ENCODE measurements at places on chromosomes 6 and 20.

GRCh38 chr6:14224359-14225103 lies 107.0 kb downstream of the CD83 start:
- no peak for DNase-seq

GRCh38 chr20:15603978-15604805 lies 969.1 kb downstream of the KIF16B start:
- no peak for DNase-seq

DNA sequence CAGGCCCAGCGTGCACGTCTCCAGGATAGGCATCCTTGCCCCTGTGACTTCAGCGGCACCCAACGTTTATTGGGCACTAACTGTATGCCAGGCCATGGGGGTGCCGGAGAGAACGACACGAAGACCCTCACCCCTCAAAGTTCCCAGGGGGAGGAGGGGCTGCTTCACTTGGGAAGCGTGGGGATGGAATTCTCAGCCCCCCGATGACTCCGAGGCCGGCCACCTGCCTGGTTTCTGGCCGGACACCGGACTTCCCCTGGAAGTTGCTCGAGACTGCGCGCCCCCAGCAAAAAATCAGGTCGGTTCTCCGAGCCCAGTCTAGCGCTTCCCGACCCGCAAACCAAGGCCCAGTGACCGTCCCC lies 275 bp upstream of the MAVS start:
- DNase-seq: no peak

DNA sequence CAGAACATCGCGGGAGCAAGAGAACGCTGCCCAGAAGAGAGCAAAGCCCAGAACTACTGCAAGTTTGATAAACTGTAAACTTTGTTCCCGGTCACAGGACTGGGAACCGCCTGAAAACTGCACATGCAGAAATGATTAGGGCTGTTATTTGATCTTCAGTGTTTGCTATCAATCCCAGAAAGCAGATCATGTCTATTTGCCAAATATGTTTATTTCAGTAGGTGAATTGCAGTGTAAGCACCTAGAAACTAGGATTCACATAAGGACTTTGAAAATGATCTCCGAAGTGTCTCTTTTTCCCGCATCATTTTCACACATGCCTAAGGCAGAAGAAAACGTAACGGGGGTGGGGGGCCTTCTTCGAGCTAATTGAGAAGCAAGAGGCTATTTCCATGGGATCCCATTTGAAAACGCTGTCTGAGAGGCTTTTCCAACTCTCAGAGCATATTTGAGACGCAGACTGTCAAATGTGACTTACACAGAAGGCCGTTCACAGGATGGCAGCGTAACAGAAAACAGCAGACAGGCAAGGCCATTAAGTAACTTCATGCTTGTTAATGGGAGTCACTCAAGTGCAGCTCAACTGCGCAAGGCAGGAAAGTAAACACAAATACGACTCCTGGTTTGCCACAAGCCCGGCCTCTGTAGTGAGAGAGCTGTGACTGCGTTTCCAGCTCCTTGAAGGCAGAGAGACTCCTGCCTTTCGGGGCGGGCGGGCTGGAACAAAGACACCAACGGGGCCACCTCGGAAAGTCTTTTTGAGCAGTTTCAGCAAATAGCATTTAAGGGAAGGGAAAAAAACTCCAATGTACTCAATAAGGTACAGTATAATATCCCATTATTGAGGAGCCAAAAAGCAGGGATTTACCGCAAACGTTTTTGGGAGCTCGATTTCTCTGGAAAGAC lies 144.7 kb upstream of the ZNF217 start:
- DNase-seq: no peak

DNA sequence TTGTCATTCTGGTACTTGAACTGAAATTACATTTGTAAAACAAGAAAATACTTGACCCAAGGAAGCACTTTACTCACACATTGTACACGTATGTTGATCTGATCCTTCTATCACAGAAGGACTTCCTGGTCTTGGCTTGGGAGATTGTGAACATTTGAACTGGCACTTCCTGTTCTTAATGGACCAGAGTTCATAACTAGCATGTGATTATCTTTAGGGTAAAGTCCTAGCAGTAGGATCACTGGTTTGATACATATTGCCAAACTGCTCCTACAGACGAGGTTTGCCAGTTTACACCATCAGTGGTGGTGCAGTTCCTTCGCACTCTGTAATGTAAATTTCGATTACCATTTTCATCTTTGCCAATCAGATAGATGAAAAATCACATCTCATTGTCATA lies 12.7 kb downstream of the HECA start:
- DNase-seq: no peak

- DNase-seq: no peak
Measured at GRCh38 chr20:56359212-56360132, 698 bp downstream of the FAM210B start.

DNA sequence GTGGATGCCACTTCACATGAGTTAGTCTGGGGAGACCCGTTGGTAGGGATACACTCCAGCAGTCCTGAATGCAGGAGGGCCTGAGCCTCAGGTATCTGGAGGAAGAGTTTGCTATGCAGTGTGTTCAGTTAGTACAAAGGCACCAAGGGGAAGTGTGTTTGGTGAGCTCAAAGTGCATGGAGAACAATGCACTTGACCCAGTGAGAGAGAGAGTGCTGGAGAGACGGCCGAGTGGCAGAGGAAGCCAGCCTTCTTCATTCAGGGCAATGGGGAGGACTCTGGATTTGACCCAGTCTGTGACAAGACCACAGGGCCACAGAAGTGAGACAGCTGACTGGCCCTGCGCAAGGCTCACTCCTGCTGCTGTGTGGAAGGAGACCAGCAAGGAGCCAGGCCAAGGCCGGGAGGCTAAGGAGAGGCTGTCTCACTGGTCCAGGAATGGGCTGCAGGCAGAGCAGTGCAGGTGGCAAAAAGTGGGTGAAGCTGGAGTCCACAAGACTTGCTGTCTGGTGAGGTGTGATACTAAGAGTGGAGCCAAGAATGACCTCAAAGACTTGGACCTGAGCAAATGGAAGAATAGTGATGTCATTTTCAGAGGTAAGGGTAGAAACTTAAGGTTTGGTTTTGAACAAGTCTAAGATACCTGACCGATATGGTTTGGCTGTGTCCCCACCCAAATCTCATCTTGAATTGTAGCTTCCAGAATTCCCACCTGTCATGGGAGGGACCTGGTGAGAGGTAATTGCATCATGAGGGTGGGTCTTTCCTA lies 38.0 kb downstream of the PDE10A start:
- no peak for DNase-seq

GRCh38 chr6:38755874-38756273 lies 40.8 kb downstream of the DNAH8 start:
- no peak for DNase-seq

GRCh38 chr6:37208793-37209192 lies 38.8 kb downstream of the PIM1 start:
- no peak for DNase-seq

- no peak for DNase-seq
Measured at GRCh38 chr6:118627724-118628123, 23.7 kb downstream of the CEP85L start.

DNA sequence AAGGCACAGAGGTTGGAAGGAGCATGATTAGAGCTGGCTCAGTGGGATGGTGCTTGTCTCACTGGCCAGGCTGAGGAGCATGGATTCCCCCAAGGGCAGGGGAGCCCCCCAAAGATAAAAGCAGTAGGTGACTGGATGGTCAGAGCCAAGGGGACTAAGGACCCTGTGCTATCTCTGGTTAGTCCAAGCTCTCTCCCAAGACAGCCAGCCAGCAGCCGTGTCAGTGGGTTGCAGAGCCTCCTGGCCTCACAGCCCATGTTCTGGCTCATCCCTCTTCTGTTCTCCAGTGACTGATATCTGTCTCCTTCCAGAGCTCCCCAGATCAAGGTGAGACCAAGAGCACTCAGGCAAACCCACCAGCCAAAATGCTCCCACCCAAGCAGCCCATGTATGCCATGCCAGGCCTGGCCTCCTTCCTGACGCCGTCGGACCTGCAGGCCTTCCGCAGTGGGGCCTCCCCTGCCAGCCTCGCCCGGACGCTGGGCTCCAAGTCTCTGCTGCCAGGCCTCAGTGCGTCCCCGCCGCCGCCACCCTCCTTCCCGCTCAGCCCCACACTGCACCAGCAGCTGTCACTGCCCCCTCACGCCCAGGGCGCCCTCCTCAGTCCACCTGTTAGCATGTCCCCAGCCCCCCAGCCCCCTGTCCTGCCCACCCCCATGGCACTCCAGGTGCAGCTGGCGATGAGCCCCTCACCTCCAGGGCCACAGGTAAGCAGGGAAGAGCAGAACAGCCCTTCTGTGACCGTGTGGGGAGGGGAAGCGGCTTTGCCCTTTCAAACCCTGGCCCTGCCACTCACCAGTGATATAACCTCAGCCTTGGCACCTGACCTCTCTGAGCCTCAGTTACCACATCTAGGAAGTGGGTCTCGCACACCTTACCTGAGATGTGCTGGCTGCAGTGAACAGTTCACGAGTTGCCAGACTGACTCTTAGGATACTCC lies 121.3 kb downstream of the JPH2 start:
- DNase-seq: no peak

- no peak for DNase-seq
Measured at GRCh38 chr20:61556673-61557072, 304.6 kb downstream of the CDH4 start.

DNA sequence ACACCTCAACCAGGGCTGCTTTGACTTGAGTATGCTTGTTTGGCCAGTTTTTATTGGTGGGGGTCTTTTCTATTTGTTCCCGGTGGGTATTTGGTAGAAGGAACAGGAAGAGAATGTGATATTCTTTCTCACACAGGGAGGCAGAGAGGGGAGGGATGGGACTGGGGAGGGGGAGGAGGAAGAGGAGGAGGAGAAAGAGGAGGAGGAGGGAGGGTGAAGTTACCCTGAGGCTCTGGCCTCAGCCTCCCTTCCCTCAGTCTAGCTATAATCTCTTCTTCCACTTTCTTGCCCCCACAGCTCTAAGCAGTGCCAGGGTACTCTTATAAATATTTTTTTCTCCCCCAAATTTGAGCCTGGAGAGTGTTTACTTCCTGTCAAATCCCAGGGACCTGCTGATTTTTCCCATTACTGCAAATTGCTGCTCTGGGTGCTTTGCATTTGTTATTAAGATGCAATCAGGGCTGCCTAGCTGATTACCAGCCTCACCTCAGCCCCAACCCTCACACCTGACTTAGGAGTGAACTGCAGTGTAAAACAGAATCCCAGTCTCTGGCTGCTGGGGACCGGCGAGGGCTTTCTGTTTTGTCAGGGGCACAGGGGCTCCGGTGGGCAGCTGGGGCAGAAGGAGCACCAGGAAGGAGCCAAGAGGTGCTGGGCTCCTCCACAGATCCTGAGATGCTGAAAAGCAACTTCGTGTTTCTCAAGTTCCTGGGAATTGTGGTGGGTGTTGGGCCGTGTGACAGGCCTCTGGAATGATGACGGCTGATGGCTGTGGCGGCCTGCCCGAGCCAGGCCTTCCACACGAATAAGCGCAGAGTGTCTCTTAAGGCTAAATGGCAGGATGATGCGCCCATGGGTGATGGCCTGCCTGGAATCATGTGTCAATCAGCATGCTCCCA lies 141.4 kb downstream of the CD83 start:
- DNase-seq: no peak

GRCh38 chr20:34922654-34923381 lies 32.8 kb downstream of the GSS start:
- no peak for DNase-seq

DNA sequence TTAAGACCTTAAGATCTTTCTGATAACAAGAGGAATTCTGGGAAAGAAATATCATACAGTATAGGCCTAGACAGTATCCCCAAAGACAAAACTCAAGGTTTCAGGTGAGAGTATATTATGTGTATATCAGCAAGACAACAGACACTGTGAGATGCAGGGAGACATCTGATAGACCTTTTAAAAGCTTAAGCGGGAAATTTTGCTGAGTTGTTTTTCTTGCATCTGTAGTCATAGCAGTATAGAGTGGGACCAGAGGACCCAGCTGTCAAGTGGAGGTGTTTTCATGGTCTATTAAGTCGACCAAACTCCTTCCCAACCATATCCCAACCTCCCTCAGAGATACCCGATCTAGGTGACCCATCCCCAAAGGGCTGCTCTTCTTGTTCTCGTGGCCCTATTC lies 98.1 kb upstream of the THEMIS start:
- no peak for DNase-seq

- DNase-seq: no peak
Measured at GRCh38 chr20:36677422-36677771, 31.4 kb upstream of the SLA2 start.

GRCh38 chr20:43726811-43727338 lies at the start of gene GTSF1L:
Gene GTSF1L (minus strand): TSS chr20:43727002. CDS start chr20:43726694, 308 bp downstream.
- no peak for DNase-seq

GRCh38 chr6:149249370-149250357 lies 67.8 kb upstream of the TAB2 start:
- DNase-seq: no peak

- no peak for DNase-seq
Measured at GRCh38 chr20:39822667-39823066, 860.5 kb downstream of the DHX35 start.

DNA sequence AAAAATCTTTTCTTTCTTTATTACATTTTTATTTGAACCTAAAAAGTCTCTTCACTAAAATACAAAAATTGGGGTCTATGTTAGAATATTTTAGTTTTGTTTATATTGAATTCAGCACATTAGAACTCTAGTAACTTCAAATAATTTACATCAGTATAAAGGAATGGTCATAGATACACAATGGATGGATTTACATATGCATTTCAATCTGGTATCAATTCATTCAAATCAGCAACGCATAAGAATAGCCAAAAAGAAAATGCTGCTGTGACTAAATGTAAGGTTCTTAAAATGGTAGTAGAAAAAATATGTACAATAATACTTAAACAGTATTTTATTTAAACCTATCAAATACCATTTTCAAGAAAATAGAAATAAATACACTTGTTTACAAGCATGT lies 47.6 kb upstream of the MANEA start:
- no peak for DNase-seq

DNA sequence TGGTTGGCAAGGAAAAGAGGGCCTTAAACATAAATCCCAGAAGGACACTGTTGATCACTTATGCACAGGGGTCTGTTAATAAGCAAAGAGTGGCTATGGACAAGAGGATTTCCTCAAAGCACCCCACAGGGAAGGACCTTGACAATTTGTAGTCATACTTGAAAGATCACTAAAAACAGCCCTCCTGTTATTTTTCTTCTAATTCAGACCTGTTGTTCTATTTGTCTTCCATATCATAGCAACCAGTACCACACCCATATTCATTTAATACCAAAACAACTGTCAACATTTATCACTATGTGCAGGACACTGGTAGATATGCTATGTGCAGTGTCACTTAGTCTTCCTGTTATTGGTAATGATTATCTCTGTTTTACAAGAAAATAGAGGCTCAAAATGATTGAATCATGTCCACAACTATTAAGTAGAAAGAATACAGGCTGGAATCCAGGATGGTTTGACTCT lies 3.2 kb upstream of the DYNLRB1 start:
- no peak for DNase-seq

GRCh38 chr6:89952105-89952671 lies 57.9 kb downstream of the GJA10 start:
- DNase-seq: no peak

All from T-helper 22 cell (primary cell).